HCEC 1CT (cell line): ENCODE measurements at places on chromosomes 7 and 10.
A peak's percentile ranks its signal among the peaks of the same experiment; 100 is the strongest.

- DNase-seq, result no peak
These were observed 21.1 kb downstream of the PON1 start for GRCh38 chr7:95303013-95303905.

GRCh38 chr7:491292-491957 is 28.2 kb downstream of the PDGFA start:
- no peak for DNase-seq

GRCh38 chr10:74548676-74549075 is 277.7 kb upstream of the KAT6B start:
- DNase-seq, result no peak

DNA sequence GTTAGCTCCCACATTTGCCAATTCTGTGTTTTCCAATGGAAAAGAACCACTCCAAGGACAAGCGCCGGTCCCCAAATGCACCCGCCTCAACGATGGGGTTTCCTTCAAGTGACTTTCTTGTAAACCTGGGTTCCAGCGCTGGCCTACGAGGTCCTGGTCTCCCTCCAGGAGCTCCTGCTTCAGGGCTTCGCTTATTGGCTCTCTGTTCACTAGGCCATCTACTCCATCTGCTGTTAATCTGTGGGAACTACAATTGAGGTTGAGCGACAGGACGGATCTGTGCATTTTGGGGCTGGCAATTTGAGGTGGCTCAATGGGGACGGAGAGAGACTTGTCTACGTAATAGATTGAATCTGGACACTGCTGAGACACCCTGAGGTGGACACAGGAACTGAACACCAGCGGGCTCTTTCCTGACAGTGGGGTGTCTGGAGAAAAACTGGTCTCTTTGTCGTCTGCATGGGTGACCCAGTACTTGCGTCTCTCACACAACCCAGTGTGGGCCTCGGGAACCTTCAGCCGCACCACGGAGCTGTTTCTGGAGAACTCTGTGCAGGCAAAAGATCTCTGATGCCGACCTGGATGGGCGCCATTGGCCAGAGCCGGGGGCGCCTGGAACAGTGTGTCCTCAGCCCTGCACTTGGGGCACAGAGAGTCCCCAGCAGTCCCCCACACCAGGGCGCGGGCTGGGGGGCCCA is 115.9 kb upstream of the ADAM12 start:
- DNase-seq, result peak; percentile 60

GRCh38 chr10:23293145-23293724 is 51.4 kb downstream of the C10orf67 start:
- DNase-seq, result peak; percentile 17

DNA sequence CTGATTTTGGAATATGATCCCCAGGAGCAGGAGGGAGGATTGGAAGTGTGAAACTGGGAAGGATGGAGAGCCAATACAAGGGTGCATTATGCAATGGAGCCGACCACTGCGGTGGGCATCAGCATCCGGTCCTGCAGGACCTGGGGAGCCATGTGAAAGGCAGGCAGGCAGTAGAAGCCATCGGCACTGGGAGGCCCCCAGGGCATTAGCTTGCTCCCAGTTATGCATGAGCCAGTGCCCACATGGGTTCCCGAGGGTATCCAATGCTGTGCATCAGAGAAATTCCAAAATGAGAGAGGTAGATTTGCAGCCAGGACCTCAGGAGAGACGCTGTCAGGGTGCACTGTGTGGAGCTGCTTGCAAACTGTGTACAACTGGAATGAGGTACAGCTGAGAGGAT is 8.7 kb upstream of the KCP start:
- DNase-seq, result no peak

GRCh38 chr10:102418622-102419268 is at the start of gene PSD:
Gene PSD (minus strand): TSS chr10:102418785. CDS start chr10:102417038, 1,747 bp downstream.
- no peak for DNase-seq

DNA sequence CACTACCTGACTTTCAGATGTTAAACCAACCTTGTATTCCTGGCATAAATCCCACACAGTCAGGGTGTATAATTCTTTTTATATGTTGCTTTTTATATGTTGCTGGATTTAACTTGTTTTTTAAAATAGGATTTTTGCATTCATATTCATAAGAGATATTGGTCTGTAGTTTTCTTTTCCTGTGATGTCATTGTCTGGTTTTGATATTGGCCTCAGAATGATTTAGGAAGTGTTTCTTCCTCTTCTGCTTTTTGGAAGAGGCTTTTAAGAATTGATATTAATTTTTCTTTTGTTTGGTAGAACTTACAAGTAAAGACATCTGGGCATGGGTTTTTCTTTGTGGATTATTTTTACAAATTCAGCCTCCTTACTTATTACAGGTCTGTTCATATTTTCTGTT is 93.1 kb downstream of the CARD11 start:
- DNase-seq, result no peak

GRCh38 chr7:110803602-110804143 is 287.3 kb upstream of the LRRN3 start:
- no peak for DNase-seq

DNA sequence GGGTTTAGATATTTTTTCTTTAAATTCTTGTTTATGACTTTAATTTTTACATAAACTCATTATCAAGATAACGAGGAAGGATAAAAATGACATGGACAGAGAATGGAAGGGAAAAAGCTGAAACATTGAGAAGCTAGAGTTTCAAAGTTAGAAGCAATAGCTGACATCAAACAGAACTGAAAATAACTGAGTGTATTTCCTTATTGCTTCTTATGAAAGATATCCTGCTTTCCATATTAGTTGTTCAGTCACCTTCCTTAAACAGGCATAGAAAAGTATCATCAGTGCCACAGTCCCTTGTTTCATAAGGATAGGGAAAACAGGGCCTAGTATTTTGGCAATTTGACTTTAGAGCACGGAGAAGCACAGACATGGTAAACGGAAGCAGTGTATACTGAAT is 460.5 kb upstream of the GHITM start:
- no peak for DNase-seq

DNA sequence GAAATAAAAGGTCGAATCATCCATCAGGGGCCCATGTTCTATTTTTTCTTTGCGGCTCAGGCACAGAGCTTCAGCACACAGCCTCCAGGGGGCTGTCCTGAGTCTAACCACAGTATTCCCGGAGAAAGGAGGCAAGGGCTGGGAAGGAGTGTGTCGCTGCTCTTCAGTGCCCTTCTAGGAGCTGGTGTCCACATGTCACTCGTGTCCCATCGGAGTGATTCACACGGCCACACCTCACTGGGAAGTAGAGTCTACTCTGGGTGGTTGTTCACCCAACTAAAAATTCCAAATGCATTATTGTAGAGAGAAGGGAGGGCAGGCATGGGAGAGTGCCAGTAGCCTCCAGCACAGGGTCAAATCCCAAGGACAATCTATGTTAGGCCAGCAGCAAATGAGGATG is 114.8 kb upstream of the LANCL2 start:
- DNase-seq, result peak; percentile 38

GRCh38 chr7:111168182-111168581 is 77.3 kb downstream of the LRRN3 start:
- no peak for DNase-seq

- DNase-seq, result no peak
These were observed 130.7 kb upstream of the ZMIZ1 start for GRCh38 chr10:78937800-78938694.

- DNase-seq, result no peak
These were observed 15.5 kb upstream of the CCAR1 start for GRCh38 chr10:68705548-68705947.

- no peak for DNase-seq
These were observed 86.9 kb upstream of the KCND2 start for GRCh38 chr7:120185940-120186682.

DNA sequence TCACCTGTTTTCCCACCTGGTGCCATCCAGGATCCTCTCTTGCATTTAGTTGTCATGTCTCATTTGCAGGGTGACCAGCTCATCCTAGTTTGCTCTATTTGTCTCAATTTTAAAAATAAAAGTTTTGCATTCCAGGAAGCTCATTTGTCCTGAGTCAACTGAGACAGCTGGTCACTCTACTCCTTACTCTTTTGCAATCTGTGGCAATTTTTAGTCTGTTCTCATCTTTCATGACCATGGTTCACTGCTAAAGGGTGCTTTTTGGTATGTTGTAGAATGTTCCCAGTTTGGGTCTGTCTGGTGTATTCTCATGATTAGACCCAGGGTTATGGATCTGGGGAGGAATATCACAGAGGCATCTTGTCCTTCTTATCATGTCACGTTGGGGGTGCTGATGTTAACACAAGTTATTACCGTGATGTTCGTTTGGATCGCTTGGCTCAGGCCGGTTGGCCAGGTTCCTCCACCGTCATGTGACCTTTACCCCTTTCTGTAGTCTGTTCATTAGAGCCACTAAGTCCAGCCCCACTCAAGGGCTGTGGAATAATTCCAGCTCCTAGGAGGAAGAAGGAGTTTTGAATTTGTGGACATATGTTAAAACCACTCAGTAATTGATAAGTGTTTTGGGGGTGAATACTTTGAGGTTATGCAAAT is 103.3 kb upstream of the IGFBP3 start:
- DNase-seq, result peak; percentile 18

DNA sequence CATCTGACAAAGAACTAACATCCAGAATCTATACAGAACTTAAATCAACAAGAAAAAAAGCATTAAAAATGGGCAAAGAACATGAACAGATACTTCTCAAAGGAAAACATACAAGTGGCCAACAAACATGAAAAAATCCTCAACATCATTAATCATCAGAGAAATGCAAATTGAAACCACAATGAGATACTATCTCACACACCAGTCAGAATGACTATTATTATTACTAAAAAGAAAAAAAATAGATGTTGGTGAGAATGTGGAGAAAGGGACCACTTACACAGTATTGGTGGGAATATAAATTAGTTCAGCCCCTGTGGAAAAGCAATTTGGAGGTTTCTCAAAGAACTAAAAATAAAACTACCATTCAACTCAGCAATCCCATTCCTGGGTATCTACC is 89.1 kb upstream of the ADO start:
- DNase-seq, result no peak

DNA sequence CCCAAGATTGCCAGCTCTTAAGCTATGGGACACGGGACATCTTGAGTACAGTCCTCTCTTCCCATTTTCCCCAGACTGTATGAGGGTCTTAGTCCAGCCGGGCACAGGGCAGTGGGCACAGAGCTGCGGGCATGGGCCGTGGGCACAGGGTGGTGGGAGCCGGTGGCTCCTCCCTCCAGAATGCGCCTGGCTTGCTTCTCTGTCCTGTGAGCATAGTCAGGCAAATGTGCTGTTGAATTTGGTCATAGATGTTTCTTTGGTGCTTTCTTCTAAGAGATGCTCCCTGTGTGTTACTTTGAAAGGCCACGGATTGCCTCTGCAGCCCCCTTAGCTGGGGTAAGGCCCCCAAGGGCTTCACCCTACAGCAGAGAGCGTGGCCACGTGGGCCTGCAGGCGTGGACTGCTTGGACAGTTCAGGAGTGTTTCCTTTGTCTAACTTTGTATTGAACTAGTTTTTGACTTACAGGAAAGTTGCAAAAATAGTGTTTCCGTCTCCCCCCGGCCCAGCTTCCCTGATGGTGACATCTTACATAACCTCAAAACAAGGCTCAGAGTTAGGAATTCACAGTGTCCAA is 24.7 kb downstream of the LRRC27 start:
- DNase-seq, result no peak
